Thoracic aorta endothelial cell (primary cell): ENCODE measurements at places on chromosomes 16 and 17. TPM values are rescaled to one million over a fixed set of nuclear protein-coding genes. Genes with fewer than 3 reads are reported as not detected.

Gene CES1
- 0.14 TPM in 1 of 2 replicates, not detected in the other for total RNA-seq

Gene CCDC200
- total RNA-seq = not detected in 2 replicates

Gene MAPT
- total RNA-seq = 0.07 and 0.27 TPM in 2 replicates

Gene HOXB9
- total RNA-seq = 1.4 TPM in 1 of 2 replicates, not detected in the other

Gene CRYM
- not detected in 2 replicates for total RNA-seq

Gene KREMEN2
- not detected in 2 replicates for total RNA-seq

Gene PLEKHH3
- 5.2 and 7.4 TPM in 2 replicates for total RNA-seq

Gene GLP2R
- not detected in 2 replicates for total RNA-seq
